Hepatocyte (in vitro differentiated cells): ENCODE measurements at places on chromosomes 7 and 10. TPM values are rescaled to one million over a fixed set of nuclear protein-coding genes. Genes with fewer than 3 reads are reported as not detected.

The CTTNBP2 gene
- total RNA-seq, result 10.9 and 14.5 TPM in 2 replicates

The ANXA8 gene
- 60.4 and 87.6 TPM in 2 replicates for total RNA-seq

The SLC29A3 gene
- 8.4 and 11.4 TPM in 2 replicates for total RNA-seq

The FRAT1 gene
- 13.8 and 14.2 TPM in 2 replicates for total RNA-seq

The TMEM178B gene
- 0.30 and 0.36 TPM in 2 replicates for total RNA-seq

The STEAP2 gene
- total RNA-seq, result 8.3 and 9.3 TPM in 2 replicates

The NXPH1 gene
- total RNA-seq, result 0.28 TPM in 1 of 2 replicates, not detected in the other

The ELMO1 gene
- 15.3 and 28.7 TPM in 2 replicates for total RNA-seq

GRCh38 chr10:31288001-31288400, 31.0 kb upstream of the ZEB1 start:
- DNase-seq, result no peak
- H3K27ac ChIP-seq, result no peak overlapping the region
- no peaks in the 10 kb centered on the region for H3K36me3 ChIP-seq
- H3K4me1 ChIP-seq, result no peaks in the 10 kb centered on the region
- H3K27me3 ChIP-seq, result no peaks in the 10 kb centered on the region
- no peak overlapping the region for H3K4me3 ChIP-seq

DNA sequence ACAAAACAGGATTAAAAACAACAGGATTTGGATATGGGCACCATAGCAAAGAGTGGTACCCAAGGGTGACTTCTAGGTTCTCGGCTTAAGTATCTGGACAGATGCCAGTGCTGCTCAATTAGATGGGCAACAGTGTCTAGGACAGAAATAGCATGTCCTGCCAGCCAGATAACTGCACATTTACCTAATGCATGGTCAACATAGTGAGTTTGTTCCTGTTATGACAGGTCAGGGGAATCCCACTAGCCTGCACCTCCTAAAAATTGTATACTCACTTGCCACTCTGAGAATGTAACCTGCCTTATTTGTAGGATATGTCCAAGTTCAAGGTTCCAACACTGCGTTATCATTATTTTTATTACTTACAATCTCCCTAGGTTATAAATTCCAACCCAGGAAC, 471.7 kb downstream of the GRM8 start:
- no peaks in the 10 kb centered on the region for H3K27me3 ChIP-seq
- H3K4me3 ChIP-seq, result no peak overlapping the region
- H3K4me1 ChIP-seq, result no peaks in the 10 kb centered on the region

GRCh38 chr10:121243609-121244241, 354.5 kb downstream of the FGFR2 start:
- H3K4me1 ChIP-seq, result peaks cover 18% of the 10 kb centered on the region
- H3K4me3 ChIP-seq, result no peak overlapping the region
- no peaks in the 10 kb centered on the region for H3K27me3 ChIP-seq
- DNase-seq, result no peak
- no peaks in the 10 kb centered on the region for H3K36me3 ChIP-seq

DNA sequence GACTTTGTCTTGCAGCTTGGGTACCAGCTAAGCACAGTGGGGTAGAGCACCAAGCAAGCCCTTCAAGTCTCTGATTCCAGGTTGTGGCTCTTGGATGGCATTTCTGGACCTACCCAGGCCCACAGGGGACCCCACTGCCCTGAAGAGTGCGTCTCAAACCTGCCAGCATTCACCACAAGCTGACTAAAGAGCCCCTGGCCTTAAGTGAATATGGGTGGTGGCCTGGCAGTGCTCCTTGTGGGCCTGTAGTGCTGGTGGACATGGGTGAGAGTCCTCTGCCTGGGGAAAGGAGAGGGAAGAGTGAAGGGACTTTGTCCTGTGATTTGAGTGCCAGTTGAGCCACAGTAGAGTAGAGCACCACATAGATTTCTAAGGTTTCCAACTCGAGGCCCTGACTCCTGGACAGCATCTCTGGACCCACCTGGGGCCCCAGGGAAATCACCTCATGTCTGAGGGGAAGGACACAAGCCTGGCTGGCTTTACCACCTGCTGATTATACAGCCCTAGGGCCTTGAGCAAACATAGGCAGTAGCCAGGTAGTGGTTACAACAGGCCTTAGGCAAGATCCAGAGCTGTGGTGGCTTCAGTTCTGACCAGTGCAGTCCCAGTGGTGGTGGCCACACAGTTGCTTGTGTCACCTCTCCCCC, 23.7 kb downstream of the GSDME start:
- peak overlapping the region; percentile 77 for H3K27ac ChIP-seq
- H3K4me1 ChIP-seq, result peaks cover 17% of the 10 kb centered on the region
- no peak overlapping the region for H3K4me3 ChIP-seq
- H3K27me3 ChIP-seq, result no peaks in the 10 kb centered on the region
- no peaks in the 10 kb centered on the region for H3K36me3 ChIP-seq

DNA sequence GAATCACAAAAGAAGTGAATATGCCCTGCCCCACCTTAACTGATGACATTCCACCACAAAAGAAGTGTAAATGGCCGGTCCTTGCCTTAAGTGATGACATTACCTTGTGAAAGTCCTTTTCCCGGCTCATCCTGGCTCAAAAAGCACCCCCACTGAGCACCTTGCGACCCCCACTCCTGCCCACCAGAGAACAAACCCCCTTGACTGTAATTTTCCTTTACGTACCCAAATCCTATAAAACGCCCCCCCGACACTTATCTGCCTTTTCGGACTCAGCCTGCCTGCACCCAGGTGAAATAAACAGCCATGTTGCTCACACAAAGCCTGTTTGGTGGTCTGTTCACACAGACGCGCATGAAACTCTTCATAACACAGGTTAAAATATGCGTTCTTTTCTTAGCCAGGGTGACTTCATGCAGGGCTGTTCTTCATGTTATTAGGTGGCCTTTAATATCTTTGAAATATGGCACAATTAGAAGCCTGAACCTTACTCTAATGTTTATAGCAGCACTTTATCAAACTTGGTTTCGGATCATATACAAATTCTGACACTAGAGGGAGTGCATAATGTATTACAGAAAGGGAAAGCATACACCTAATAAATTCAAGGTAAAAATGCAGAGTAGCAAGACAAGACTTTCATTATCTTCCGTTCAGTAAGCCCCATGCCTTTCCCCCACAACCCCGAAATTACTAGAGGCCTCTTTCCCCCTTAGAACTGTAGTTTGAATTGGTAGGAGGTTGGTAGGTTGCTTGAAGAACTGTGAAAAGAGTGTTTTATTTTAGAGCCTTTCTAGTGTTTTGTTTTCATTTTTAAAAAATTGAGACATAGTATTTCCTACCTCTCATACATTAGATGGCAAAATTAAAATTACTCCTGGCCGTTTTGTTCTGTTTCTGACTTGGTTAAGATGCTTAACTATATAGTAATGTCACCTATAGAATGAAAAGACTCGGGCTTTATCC, 117.9 kb downstream of the NPY start:
- peak; percentile 41 for DNase-seq
- no peaks in the 10 kb centered on the region for H3K36me3 ChIP-seq
- no peak overlapping the region for H3K4me3 ChIP-seq
- no peaks in the 10 kb centered on the region for H3K27me3 ChIP-seq
- no peaks in the 10 kb centered on the region for H3K4me1 ChIP-seq

GRCh38 chr10:28503114-28503513, 29.8 kb upstream of the WAC start:
- H3K27me3 ChIP-seq, result no peaks in the 10 kb centered on the region
- H3K4me1 ChIP-seq, result peaks cover 4% of the 10 kb centered on the region
- peak overlapping the region; percentile 58 for H3K27ac ChIP-seq
- H3K4me3 ChIP-seq, result no peak overlapping the region

- no peak overlapping the region for H3K27ac ChIP-seq
- no peak for DNase-seq
- H3K4me3 ChIP-seq, result no peak overlapping the region
- H3K36me3 ChIP-seq, result no peaks in the 10 kb centered on the region
Measured at GRCh38 chr7:156793334-156793733, 99.6 kb downstream of the LMBR1 start.

DNA sequence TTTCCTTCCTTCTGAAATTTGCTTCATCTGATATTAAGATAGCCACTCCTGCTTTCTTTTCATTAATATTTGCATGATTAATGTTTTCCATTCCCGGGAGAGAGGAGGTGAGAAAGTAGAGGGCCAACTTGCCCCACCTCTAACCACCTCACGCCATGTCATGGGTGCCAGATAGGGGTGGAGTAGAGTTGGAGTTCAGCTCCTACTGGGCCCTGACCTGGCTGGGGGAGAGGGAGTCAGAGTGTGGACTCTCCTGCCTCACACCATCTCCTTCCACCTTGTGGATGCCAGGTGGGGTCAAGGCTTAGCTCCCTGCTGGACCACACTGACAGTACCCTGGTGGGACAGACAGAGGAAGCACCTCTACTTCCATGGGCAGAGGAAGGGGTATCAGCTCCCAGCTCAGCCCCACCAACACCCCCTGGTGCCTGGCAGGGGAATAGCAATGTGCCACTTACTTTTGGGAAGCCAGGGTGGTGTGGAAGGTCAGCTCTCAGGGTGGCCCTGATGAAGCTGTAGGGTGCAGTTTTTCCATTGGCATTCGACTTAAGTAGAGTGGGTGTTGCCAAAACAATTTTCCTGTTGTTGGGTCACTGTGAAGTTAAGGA, 28.0 kb downstream of the CHST12 start:
- no peak for DNase-seq
- no peak overlapping the region for H3K4me3 ChIP-seq
- H3K4me1 ChIP-seq, result no peaks in the 10 kb centered on the region
- no peaks in the 10 kb centered on the region for H3K36me3 ChIP-seq

DNA sequence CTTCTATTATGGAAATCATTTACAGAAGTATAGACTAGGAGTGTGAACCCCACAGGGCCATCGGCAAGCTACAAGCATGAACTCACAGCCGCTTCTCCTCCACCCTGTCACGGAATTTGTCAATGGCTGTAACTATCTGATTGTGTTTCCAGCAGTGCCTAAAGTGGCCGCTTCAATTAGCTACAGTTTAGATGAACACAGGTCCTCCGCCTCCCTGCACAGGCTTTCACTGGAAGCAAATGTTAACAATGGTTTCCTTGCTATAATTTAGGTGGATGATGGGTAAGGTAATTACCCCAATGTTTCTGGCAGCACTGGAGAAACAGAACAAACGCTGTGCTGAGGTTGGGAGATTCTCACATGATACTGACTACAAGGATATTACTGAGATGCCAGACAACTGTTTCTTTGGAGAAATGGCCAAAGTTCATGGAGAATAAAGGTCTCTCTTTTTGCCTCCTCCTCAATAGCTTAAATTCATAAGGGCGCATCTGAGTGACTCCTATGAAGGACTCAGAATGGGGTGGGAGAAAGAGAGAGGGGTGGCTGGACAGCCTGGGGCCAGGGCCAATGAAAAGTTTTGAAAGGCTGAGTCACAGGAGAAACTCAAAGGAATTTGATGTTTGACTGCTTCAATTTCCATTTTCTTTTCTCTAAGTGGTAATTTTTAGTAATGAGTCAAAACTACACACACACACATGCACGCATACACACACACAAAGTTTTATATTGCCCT, 78.9 kb downstream of the SVIL start:
- no peak overlapping the region for H3K27ac ChIP-seq
- H3K4me1 ChIP-seq, result peaks cover 7% of the 10 kb centered on the region
- no peak for DNase-seq
- no peaks in the 10 kb centered on the region for H3K36me3 ChIP-seq
- no peak overlapping the region for H3K4me3 ChIP-seq

DNA sequence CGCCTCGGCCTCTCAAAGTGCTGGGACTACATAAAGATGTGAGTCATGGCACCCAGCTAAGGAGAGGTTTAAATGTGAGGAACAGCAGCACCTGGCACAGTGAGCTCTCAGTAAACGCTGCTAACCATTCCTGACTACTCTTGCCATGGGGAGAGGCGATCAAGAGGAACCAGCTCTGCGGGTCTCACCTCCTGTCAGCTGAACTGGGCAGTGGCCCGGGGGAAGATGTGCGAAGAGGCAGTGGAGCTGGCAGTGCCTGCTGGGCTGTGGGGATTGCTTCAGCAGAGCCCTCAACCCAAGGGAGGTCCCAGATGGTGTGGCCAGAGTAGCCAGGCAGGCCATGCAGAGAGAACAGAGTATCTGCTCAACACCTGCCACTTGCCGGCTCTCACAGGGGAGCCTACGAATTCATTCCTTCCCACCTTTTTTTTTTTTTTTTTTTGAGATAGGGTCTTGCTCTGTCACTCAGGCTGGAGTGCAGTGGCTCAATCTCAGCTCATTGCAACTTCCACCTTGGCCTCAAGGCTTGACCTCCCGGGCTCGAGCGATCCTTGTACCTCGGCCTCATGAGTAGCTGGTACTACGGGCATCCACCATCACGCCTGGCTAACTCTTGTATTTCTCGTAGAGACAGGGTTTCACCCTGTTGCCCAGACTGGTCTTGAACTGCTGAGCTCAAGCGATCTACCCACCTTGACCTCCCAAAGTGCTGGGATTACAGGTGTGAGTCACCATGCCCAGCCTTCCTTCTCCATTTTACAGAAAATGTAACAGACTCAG, 6.8 kb downstream of the POLM start:
- peaks cover 9% of the 10 kb centered on the region for H3K4me1 ChIP-seq
- H3K4me3 ChIP-seq, result no peak overlapping the region
- no peaks in the 10 kb centered on the region for H3K36me3 ChIP-seq
- no peak overlapping the region for H3K27ac ChIP-seq
- no peaks in the 10 kb centered on the region for H3K27me3 ChIP-seq
- DNase-seq, result no peak

DNA sequence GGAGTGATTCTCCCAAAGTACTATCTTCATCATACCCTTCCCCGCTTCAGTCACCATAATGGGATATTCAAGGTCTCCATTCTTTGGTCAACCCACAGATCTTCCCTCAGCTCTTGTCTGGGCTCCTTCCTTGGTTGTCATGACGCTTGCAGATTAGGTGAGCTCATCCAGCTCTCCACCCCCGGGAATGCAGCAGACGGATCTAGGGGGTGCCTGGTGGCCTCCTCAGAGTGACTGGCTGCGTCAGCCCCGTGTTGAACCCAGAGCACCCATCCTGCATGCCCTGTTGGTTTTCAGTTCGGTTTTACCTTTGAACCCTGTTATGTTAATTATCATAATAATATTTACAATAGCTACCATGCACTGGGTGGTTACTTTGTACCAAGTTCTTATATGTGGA, 6.4 kb downstream of the NEURL1 start:
- no peak for DNase-seq
- no peaks in the 10 kb centered on the region for H3K36me3 ChIP-seq
- H3K4me1 ChIP-seq, result no peaks in the 10 kb centered on the region
- H3K27ac ChIP-seq, result no peak overlapping the region
- H3K27me3 ChIP-seq, result peaks cover 22% of the 10 kb centered on the region

GRCh38 chr10:122435212-122435827, 19.1 kb upstream of the ARMS2 start:
- H3K4me3 ChIP-seq, result no peak overlapping the region
- peak; percentile 66 for DNase-seq
- H3K27me3 ChIP-seq, result no peaks in the 10 kb centered on the region
- H3K4me1 ChIP-seq, result no peaks in the 10 kb centered on the region

GRCh38 chr7:80529362-80529761, 17.5 kb upstream of the GNAT3 start:
- DNase-seq, result no peak
- H3K4me1 ChIP-seq, result no peaks in the 10 kb centered on the region
- H3K4me3 ChIP-seq, result no peak overlapping the region
- H3K27me3 ChIP-seq, result no peaks in the 10 kb centered on the region
- H3K27ac ChIP-seq, result no peak overlapping the region

DNA sequence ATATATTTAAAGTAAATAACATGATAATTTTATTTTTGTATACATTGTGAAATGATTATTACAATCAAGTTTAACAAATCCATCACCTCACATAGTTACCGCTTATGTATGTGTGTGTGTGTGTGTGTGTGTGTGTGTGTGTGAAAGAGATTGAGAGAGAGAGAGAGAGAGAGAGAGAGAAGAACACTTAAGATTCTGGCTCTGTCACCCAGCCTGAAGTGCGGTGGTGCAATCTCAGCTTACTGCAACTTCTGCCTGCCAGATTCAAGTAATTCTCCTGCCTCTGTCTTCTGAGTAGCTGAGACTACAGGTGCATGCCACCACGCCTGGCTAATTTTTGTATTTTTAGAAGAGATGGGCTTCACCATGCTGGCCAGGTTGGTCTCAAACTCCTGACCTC, 17.8 kb downstream of the LYZL1 start:
- no peak overlapping the region for H3K27ac ChIP-seq
- H3K4me1 ChIP-seq, result peaks cover 3% of the 10 kb centered on the region
- no peak overlapping the region for H3K4me3 ChIP-seq
- H3K36me3 ChIP-seq, result no peaks in the 10 kb centered on the region
